ENCODE measurements at places on chromosomes 6 and 20.

- DNase-seq: no peak
Measured at GRCh38 chr6:1228754-1229191, 83.1 kb upstream of the FOXQ1 start.

GRCh38 chr20:44959638-44960102, 527 bp downstream of the TOMM34 start:
- DNase-seq: peak; percentile 76

GRCh38 chr6:101907356-101908217, 514.1 kb downstream of the GRIK2 start:
- no peak for DNase-seq

GRCh38 chr6:89834884-89835792, 5.5 kb downstream of the CASP8AP2 start:
- DNase-seq: peak; percentile 81

DNA sequence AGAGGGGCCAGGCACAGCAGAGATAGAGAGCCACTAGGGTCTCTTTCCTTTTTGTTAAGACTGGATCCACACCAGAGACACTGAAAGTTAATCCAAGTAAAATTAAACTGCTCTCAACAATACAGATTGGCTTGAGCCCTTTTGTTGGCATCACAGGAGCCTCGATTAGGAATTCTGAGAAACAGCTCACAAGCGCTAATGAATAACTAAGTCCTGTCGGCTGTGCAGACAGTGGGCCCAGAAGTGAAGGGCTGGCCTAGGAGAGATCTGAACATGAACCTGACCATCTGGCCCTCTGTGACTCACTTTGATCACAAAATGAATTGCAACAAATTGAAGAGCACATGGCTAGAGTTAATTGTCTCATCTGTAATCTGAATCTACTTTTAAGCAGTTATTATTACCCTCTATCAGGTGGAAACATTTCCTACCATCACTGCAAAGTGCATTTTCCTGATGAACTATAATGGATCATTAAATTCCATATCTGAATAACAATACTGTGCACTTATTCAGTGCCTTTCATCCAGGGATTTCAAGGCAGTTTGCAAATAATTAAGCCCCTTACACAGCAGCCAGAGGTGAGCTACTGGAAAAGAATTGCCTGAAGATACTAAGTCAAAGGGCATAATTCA, 3.2 kb downstream of the BACH2 start:
- no peak for DNase-seq

GRCh38 chr20:14553774-14554534, 216.5 kb upstream of the FLRT3 start:
- DNase-seq: no peak

DNA sequence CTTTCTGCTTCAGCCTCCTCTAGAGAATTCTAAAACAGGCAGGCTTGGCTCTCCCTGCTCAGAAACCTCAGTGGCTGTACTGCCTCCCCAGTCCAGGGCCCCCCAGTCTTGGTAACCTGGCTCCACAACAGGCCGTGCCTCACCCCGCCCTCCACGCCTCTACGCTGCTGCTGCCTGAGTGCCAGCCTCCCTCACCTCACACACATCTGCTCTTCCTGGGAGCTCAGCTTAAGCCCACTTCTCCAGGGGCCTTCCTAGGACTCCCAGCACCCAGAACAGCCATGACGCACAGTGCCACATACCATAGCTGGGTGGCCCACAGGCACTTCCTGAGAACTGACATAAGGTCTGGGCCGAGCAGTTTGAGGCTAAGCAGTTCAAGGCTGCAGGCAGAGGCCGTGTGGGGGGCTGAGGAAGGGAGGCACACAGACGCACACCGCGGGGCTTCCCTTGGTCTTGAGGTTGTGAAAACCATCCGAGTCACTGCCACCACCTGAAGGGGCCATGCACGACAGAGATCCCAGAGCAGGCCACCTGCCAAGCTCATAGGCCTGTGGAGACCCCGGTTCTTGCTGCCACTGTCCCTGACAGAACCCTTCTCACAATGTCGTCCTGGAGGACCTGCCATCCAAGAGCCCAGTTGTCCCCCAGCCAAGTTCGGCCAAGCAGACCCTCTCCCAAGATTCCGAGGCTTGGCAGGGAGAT, 42.6 kb downstream of the DSTN start:
- peak; percentile 85 for DNase-seq
